ENCODE measurements at places on chromosomes 2 and 18.

DNA sequence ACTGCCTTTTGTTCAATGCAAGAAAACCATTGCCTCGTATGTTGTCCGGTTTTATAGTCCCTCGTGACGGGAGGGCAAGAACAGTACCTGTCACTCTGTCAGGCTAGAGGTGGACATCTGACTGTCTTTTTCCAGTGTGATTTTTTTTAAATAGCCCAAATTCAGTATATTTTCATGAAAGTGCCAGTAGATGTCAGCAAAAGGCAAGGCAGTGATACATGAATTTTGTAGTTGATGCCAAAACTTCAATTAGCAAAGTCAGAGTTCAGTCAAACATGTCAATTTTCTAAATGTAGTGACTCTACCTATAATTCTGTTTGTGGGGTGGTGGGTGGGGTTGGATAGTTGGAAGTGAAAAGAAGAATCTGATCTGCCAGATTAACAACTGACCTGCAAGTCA lies 296.0 kb upstream of the MC4R start:
- no peak for DNase-seq

DNA sequence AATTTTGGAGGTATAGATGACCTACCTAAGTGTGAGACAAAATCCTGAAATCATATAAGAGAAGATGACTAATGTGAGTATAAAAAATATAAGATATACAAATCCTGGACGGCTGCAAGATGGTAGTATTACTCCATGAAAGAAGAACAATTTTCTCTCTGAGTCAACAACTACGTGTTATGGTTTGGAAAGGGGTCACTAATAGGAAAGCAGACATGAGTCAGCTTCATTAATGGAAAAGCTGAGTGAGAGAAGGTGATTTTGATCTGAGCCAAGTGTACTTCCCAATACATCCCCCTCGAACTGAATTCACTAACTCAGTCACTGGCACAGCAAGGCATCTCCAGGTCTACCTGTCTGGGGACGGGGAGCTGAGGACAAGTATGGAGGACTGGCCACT lies 20.1 kb upstream of the SELENOI start:
- DNase-seq: no peak

GRCh38 chr18:58051765-58052460 lies 7.9 kb downstream of the NEDD4L start:
- DNase-seq: no peak

- no peak for DNase-seq
Measured at GRCh38 chr2:162029287-162029901, 44.6 kb downstream of the DPP4 start.

- DNase-seq: no peak
Measured at GRCh38 chr2:135799738-135800137, 37.2 kb downstream of the LCT start.

DNA sequence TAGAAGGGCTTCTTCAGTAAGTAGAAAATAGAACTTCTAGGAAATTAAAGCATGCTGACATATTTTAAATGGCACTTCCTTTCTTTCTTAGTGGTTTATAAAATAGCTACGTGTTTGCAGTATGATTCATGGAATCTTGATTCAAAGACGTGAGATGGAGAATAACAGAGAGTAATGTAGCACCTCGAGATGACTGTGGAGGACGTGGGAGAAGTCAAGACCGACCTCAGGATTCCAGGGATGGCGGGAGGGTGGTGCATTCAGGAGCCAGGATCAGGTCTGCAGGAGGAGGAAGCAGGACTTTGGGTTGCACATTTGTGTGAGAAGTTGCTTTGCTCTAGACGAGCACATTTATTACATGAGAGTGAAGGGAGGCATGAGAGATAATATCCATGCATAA lies 56.0 kb downstream of the DCDC2C start:
- DNase-seq: no peak

All from activated T-helper 1 cell treated with anti-CD3 and anti-CD28 coated beads, Interleukin-2, amount 50 U/mL, for 16 hours (primary cell).